ENCODE measurements at places on chromosomes 7 and 10.

GRCh38 chr10:72814099-72814790, 79.3 kb upstream of the OIT3 start:
- DNase-seq = no peak

- DNase-seq = no peak
Observed at GRCh38 chr7:82049442-82049841, 279.6 kb upstream of the HGF start.

DNA sequence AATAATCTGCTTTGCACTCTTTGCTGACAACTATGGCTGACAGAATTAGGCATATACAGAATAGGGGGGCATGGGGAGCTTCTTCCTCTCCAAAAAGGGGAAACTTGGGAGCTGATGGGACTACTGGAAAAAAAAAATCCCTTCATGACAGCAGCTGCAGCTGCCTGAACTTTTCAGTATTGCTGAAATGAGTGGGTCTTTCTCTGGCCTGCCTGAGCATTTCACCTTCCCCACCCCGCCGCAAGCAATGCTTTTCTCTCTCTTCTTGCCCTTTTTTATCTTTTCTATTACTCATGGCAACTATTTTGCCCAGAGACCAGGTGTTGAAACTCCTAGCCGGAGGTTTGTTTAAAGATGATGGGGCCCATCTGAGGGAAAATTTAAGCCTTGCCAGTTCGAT, 244.9 kb downstream of the SEMA3D start:
- no peak for DNase-seq

- no peak for DNase-seq
Observed at GRCh38 chr10:8596929-8597472, 542.5 kb downstream of the GATA3 start.

DNA sequence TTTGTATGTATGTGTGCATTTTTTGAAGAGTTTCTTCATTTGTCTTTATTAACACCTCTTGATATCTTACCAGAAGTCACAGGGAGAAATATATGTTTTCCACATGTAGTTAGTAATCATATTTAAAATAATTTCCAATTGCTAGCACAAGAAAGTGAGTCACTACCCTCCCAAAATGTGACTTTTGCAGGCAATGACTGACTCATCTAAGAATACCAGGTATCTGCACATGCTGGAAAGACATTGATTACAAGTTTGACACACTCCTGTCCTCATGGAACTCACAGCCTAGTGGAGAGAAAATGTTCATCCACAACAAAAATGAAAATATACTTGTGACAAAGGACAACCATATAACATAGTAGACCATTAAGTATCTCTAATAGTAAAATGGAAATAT, 82.9 kb downstream of the SEMA3D start:
- no peak for DNase-seq

DNA sequence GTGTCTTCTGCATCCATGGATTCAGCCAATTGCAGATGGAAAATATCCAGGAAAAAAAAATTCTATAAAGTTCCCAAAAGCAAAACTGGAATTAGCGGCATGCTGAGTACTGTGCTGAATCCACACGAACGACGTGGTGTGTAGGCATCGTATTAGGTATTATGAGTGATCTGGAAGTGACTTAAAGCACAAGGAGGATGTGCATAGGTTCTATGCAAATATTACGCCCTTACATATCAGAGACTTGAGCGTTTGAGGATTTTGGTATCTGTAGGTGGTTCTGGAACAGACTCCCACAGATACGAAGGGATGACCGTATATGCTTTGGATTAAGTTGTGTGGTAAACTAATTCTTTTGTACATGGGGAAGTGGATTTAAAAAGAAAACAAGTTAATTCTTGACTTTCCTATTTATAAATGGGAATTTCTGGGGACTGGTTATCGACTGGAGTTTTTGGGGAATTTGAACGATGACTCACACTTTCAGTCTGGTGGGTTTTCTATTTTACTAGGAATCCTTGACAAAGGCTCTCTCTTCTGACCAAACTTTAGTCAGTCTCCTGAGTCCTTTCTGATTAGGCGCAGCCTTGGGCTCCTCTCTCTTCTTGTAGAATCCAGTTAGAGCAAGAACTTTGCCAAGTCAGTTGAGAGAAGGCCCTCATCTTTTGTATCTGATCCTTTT, 5.4 kb upstream of the NUB1 start:
- no peak for DNase-seq
